Upper lobe of right lung (tissue), 1 donor: ENCODE measurements at places on chromosomes 13 and 19. TPM values are rescaled to one million over a fixed set of nuclear protein-coding genes. Genes with fewer than 3 reads are reported as not detected.

DNA sequence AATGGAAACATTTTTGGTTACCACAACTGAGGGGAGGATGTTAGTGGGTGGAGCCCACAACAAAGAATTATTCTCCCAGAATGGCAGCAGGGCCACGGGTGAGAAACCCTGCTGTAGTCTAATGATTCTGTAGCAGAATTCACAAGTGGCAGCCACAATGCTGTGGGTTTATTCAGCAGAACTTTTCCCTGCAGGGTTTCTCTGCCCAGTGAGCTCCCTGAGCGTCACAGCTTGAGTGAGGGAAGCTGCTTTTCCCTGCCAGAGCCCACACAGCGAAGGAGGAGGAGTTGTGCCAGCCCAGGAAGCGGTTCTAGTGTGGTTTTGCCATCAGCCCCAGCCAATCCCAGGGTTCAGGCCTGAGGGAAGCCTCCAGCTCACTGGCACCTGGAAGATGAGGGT is 4.4 kb downstream of the ATP12A start:
- DNase-seq: no peak

DNA sequence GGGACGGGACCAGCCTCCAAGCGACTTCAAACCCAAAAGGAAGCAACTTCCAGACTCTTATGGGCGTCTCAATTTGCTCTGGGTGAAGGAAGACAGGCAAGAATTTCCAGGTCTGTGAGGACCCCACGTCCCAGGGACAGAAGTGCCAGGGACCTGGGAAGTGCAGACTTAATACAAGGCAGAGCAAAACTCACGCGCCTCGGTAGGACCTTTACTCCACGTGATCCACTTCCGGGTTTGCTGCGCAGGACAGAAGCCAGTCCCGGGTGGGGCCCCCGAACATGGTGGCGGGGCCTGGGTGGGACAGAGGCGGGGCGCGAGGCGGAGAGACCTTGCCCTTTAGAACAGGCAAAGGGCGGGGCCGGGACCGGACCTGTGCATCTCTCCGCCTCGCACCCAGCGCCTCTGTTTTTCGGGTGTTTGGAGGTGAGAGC is 9.3 kb downstream of the ZNF611 start:
- no peak for DNase-seq

DNA sequence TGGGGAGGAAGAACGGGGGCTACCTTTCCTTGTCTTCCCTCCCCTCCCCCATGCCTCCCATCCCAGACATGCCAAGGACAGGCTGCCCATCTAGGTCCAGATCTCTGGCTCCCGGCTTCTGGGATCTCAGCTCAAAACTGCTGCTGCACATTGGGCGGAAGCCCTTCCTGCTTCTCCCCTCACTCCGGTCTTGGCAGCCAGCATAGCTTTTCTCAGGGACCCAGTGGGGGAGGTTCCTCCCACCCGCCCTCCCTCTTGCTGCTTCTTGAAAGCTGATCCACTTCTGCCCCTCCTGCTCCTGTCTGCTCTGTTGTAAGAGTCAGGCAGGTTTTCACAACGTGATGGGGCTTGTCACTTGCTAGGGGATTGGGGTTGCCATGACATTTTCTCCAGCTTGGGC is 21.7 kb upstream of the RNF17 start:
- no peak for DNase-seq

- no peak for DNase-seq
Measured at GRCh38 chr13:26656919-26657318, 99.4 kb downstream of the WASF3 start.

GRCh38 chr19:49771674-49772139 is 4.9 kb downstream of the AP2A1 start:
- DNase-seq: no peak

C1QTNF9 gene
- total RNA-seq: not detected

ZNF222 gene
- 4.5 TPM for total RNA-seq

SLC8A2 gene
- 0.23 TPM for total RNA-seq
